HFFc6 (cell line): ENCODE measurements at places on chromosomes 12 and 14.

- DNase-seq, result no peak
These were observed 77.2 kb upstream of the RFLNA start for GRCh38 chr12:124217508-124218242.

DNA sequence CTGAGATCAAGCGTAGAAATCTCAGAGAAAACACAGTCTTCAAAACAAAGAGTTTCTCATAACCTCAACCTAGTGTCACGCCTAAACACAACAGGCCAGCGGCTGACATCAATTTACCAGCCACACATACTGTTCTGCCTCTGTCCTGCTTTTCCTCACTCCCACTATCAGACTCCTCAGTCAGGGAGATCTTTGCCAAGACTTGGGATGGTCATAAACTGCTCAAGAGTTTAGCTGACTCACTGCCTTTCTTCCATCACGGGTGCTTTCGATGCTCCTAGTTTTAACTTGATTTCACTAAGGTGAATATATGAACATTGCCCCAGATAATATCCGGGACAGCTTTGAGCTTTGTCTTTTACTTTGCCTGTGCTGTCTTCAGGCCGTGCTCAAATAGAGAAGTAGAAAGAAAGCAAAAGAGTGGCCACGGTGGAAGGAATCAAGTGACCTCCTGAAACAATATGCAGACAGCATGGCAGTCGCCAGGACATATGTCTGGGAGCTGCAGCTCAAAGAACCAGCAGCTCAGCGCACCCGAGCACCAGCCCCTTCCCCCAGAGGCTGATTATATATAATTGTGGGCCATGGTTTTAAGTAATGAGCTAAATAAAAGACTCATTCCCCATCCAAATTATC is 12.1 kb downstream of the MDM1 start:
- peak; percentile 81 for DNase-seq

- peak; percentile 74 for DNase-seq
These were observed 16.4 kb downstream of the FOS start for GRCh38 chr14:75295061-75295461.

DNA sequence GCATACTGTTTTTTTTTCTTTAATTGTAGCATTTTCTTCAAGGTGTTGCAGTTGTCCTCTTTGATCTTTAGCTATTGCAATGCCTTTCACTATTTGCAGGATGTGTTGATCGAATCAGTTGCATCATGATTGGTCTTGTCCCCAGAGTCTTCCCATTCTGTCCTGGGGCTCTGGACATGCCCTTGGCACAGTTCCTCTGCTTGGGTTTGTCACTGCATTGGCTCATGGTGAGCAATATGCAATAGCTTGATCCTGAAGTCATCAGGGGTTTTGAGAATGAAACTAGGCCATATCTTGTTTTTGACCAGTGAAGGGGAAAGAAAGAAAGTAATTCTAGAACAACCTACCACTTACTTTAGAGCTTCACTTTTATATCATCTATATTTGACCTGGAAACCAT is 281.5 kb downstream of the TMEM117 start:
- DNase-seq, result no peak

DNA sequence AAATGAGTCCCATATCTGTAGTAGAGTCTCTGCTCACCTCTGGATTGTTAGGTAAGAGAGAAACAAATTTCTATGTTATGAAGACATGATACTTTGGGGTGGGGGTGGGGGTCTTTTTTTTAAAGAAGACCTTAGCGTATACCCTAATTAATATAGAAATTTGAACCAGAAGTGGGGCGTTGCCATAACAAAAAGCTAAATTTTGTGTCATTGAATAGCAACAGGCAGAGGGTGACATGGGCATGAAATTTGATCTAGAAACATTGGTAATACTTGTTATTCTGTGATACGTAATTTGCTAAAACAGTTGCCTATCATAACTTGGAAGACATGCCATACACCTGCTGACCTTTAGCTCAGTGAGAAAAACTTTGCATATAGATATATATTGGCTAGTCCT is 92.3 kb upstream of the SLC38A2 start:
- no peak for DNase-seq

DNA sequence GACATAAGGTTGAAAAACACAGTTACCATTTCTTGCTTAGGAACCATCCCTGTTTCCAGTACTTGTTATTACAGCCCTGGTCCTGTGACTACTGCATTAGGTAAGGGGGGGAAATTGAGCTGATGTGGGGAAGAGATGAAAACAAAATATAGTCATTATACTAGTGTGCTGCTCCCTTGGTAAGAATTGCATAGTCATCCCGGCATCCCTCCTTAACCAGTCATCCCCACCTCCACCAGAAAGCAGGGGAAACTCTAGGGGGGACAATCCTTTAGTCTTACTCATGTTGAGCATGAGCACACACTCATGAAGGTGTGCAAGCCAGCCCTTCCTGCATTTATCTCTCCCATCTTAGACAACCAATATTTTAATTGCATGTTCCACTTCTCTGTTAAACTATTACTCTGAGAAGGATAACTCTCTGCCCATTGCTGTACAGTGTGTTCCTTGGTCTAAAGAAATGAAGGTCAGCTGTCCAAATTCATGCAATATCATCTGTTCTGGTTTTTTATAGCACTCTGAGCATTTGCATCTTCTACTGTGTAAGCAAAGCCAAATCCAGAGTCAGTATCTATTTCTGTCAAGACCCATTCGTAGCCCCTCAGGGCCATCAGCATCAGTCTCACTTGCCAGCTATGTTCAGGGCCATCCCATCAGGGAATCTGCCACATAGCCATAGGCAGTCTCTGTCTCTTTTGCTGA is 46.8 kb downstream of the TMEM30B start:
- no peak for DNase-seq

GRCh38 chr14:81837304-81837703 is 303.7 kb upstream of the SEL1L start:
- no peak for DNase-seq
